Activated T-cell treated with anti-CD3 and anti-CD28 coated beads, Interleukin-2, amount 50 U/mL, for 48 hours (primary cell): ENCODE measurements at places on chromosomes 12 and 14.
A peak's percentile ranks its signal among the peaks of the same experiment; 100 is the strongest.

DNA sequence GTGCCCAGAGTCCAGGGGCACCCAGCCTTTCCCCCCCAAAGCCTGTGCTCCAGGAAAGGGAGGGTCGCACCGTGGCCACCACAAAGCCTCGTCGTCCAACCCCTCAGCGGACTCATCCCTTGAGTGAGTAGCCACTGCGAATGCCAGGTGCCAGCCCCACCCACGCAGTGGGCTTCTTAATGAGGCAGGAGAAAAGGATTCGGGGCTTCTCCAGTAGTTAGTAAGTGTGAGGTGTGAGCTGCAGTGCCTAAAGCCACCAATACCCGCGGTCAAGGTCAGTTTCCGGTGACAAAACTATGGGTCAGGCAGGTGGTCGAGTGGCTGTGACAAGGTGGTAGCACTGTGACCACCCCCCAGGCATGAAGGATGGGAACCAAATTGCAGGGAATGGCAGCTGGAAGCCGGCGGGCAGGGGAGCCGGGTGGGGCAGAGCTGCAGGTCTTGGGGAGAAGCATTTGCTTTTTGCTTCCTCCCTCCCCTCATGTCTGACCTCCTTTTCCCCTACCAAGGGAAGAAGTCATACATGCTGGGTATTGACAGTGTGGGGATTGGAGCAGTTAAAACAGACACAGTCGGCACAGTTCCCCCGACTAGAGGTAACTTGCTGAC is 8.0 kb downstream of the RAN start:
- peak; percentile 30 for DNase-seq

GRCh38 chr14:90658541-90658967 is 157.7 kb downstream of the TTC7B start:
- peak; percentile 34 for DNase-seq

GRCh38 chr12:131103669-131104462 is 150.2 kb downstream of the ADGRD1 start:
- peak; percentile 14 for DNase-seq

GRCh38 chr12:57072661-57073060 is 5.9 kb downstream of the NEMP1 start:
- no peak for DNase-seq

DNA sequence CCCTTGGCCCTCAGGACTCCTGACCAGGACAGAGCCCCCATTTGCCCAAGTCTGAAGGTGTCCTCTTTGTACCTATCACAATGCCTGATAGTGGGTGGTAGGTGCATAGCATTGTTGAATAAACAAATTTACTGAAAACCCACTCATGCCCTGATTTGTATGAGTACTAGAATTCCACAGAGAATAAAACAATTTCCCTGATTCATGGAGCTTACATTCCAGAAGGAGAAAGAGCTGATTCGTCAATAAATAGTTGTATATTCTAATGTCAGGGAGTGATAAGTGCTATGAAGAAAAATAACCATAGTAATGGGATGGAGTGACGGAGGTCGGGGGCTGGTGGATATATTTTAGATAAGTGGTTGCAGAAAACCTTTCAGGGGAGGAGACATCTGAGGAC is 117.0 kb downstream of the SRGAP1 start:
- no peak for DNase-seq

- peak; percentile 61 for DNase-seq
Measured at GRCh38 chr14:68468437-68469207, 324.2 kb downstream of the ZFP36L1 start.

DNA sequence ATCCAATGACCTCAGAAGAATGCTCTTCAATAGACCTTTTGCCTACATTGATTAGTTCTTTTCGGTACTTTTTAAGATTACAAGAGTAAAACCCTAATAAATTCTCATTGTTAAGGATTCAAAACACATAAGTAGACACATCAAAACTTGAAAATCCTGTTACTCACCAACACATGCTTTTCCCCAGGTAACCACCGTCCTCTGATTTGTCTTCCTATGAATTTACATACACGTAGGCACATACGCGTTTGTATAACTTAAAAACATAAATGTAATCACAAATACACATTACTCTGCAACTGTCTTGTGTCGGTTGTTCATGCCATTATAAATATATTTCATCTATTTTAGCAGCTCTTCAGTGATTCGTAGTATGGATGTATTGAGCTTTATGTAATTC is 910 bp upstream of the WASHC4 start:
- no peak for DNase-seq

DNA sequence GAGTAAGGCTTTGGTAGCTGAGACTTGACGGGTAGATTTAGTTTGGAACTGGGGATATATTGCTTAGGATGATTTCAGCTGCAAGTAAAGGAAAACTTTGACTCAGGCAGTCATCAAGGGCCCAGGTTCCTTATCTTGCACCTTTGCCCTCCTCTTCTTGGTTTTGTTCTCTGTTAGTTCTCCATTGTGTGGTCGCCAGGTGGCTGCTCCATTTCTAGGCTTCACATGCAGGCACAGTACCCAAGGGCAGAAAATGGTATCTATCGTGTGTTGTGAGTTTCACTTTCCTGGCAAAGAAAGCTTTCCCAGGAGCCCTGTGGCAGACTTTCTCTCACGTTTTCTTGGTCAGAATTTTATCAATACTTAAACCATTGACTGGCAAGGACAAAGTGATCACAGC is 50.8 kb downstream of the VRK1 start:
- DNase-seq = no peak

DNA sequence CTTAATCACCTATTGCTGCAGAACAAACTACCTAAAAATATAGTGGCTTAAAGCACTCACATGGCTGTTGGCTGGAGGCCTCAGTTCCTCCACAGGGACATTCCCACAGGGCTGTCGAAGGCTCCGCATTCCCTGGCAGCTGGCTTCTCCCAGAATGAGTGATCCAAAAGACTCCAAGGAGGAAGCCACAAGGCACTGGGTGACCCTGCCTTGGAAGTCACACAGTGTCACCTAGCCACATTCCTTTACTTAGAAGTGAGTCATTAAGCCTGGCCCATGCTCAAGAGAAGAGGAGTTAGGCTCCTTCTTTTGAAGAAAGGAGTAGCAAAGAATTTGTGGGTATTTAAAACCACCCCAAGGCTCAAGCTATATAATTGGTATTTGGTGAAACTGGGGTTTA is 63.9 kb upstream of the MAP1LC3B2 start:
- no peak for DNase-seq

- DNase-seq = no peak
Measured at GRCh38 chr14:74723134-74723533, 10.2 kb downstream of the FCF1 start.

DNA sequence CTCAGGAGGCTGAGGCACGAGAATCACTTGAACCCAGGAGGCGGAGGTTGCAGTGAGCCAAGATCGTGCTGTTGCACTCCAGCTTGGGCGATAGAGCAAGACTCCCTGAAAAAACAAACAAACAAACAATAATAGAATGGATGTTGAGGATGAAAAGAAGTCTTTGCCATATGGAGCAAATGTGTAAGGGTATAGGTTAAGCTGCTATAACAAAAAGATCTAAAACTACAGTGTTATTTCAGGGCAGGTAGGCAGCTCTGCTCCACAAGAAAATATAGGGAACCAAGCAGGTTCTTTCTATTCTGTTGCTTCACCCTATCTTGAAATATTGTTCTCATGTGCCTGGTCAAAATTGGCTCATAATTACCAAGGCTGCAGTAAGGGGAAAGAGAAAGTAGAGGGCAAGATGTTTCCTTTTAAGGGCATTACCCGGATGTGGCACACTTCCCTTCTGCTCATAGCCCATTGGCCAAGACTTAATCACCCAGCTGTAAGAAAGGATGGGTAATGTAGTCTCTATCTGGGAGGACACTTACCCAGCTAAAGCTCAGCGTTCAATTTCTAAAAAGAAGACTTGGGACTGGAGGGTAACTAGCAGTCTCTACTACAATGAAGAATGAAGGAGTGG is 23.5 kb downstream of the SDSL start:
- no peak for DNase-seq

- no peak for DNase-seq
Measured at GRCh38 chr12:11553871-11554533, 95.5 kb upstream of the ETV6 start.

DNA sequence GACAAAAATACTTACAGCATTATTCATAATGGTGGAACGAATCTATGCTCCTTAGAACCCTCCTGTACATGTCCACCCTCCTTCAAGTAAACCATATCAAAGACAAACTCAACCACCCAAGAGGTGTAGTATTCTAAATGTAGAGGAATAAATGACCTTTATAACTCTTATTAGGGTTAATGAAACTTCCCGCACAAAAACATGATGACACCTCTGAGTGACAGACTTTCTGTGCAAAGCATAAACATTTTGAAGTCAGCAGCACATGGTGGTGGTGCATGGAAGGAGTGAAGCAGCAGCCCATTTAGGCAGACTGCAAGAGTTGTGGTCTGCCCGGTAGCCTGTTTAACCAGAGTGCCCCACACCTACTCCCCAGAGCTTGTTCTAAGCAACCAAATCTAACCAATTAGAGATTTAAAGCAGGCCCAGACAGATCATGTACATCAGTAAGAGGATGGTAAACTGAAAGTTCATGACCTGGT is 615 bp upstream of the ASB8 start:
- DNase-seq = peak; percentile 30

DNA sequence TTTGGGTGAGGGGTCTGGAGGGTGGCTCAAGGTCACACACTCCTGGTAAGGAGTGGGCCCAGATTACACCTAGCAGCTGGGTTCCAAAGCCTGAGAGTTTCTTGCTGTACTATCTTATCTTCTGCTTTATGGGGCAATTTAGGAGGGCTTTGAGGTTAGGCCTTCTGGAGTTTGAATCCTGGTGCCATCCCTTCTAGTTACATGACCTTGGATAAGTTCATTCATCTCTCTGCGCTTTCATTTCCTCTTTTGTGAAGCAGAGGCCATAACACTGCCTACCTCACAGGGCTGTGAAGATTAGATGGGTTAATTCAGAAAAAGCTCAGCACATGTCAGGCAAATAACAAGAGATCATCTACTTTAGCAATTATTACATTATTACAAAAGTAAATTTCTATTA is 7.4 kb upstream of the KRT77 start:
- no peak for DNase-seq

DNA sequence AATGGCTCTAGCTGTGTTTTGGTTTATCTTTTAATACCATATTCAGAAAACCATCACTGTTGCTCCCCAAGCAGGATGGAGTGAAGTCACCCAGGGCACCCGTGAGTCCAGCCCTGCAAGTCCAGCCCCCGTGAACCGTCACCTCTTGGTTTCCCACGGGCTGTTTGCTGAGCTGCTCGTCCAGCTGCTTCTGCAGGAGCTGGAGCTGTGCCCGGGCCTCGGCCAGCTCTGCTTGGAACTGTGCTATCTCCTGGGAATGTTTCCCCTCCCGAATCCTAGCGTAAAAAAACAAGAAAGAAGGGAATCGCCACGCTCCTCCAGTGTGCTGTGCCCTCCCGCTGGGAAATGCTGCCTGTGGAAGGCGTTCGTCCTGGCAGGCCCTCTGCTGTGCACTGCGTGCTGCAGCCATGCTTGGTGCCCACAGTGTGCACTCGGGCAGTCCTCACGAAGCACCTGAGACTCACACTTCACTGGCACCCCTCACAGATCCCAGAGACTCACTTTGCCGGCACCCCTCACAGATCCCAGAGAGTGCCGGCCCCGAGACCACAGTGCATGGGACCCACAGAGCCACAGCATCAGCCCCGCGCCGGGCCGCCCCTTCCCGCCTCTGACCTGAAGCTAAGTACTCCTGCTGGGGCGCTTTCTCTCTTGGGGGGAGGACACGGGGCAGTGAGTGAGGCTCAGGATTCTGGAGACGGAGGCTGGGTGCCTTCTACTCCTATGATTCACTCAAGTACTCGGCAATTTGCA is 15.4 kb upstream of the ANKLE2 start:
- DNase-seq = no peak

DNA sequence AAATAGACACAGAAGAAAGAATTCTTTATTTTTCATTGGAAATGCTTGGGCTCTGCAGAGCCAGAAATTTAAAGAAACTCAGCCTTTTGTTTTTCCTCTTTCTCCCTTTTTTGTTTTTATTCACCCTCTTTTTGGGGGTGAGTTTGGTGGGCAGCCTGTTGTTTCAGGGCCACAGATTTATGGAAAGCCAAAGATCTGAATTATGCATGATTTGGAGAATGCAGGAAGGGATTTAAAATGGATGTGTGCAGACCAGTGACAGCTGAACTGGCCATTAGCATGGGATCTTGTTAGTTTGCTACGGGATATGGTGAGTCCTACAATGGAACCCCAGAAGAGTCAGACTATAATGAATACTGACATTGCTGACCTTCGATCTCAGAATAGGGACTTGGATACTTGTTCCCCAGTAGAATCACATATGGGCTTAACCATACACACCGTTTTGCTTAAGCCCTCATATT is 7.7 kb upstream of the ATXN2 start:
- DNase-seq = no peak

GRCh38 chr14:51484485-51484884 is 167.2 kb upstream of the FRMD6 start:
- no peak for DNase-seq

- DNase-seq = no peak
Measured at GRCh38 chr12:104488374-104488773, 31.6 kb downstream of the CHST11 start.

- no peak for DNase-seq
Measured at GRCh38 chr12:93846936-93847516, 169.9 kb downstream of the CRADD start.

- DNase-seq = no peak
Measured at GRCh38 chr12:102740141-102740955, 176.7 kb downstream of the PAH start.

GRCh38 chr12:66092559-66093269 is 37.8 kb downstream of the LLPH start:
- no peak for DNase-seq

DNA sequence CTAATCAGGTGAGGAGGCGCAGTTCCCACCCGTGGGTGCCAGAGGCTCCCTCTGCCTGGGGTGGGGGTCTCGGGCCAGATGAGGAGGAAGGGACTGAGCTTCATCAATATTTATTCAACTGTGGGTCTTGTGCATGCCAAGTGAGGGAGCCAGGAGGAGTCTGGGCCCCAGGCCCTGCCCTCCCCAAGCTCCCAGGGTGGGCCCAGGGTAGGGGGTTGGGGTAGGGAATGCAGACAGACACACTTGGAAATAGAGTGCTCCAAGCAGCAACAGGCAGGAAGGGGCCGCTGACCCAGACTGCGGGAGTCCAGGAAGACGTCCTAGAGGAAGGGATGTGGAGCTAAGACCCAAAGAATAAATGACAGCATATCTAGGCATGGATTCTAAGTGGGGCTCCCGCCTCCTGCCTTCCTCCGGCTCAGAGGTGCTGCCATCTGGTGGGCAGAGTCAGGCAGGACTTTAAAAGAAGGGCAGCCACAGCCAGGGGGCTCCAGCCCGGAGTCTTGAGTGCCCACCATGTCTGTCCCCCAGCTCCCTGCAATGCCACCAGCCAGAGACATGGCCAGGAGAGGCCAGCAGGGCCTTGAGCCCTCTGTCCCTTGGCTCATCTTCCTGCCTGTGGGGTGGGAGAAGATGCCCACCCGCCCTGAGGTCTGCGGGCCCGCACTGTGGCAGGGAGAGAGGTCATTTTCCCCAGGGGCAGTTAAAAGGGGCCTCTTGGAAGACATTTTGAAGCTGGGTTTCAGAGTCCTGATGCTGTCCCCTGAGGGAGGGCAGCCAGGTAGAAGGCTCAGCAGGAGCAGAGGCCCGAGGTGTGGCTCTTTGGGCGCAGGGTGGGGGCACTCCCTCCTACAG is 70.1 kb downstream of the PHETA1 start:
- DNase-seq = peak; percentile 69
